ENCODE measurements at places on chromosomes 5 and 9.

GRCh38 chr9:8224381-8224801 is 424.8 kb upstream of the DMAC1 start:
- no peak for DNase-seq

DNA sequence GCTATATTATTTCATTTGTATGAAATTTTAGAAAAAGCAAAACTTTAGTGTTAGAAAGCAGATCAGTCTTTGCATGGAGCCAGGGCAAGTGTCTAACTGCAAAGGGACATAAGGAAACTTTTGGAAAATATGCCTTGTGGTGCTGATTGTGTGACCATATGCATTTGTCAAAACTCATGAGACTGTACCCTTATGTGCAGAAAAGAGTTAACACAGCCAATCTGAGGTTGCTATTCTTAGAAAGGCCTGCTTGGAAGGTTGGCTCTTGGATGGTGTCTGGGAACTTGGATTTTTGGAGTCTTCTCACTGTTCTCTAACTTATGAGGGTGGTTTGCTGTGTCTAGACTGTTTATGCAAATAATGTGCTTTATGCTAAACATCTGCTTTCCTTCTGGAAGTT is 76.6 kb downstream of the SNX18 start:
- no peak for DNase-seq

- no peak for DNase-seq
These were observed 66.2 kb downstream of the SMC5 start for GRCh38 chr9:70324963-70325362.

GRCh38 chr5:96470785-96471184 is 37.7 kb upstream of the PCSK1 start:
- DNase-seq = no peak

GRCh38 chr9:134625361-134626068 is 16.1 kb upstream of the COL5A1 start:
- no peak for DNase-seq

GRCh38 chr9:124551472-124552272 is 44.5 kb upstream of the NR5A1 start:
- peak; percentile 75 for DNase-seq

DNA sequence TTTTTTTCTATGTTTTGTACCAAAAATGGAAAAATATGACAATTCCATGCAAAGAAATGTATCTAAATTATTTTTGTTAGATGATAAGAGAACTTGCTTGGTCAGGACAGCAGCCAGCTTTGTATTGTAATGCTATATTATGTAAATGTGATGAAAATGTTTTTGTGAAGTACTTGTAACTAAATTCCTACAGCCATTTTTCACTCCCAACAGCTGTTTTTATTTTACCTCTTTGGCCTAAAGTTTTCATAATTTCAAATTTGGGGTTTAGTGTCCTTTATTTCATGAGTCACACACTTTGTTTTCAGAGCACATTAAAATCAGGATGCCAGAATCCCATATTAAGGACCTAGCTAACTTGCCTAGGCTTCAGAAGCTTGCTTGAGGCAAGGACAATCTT is 64.1 kb downstream of the WDR41 start:
- DNase-seq = no peak

GRCh38 chr9:136328011-136328621 is 777 bp downstream of the GPSM1 start:
- DNase-seq = no peak

DNA sequence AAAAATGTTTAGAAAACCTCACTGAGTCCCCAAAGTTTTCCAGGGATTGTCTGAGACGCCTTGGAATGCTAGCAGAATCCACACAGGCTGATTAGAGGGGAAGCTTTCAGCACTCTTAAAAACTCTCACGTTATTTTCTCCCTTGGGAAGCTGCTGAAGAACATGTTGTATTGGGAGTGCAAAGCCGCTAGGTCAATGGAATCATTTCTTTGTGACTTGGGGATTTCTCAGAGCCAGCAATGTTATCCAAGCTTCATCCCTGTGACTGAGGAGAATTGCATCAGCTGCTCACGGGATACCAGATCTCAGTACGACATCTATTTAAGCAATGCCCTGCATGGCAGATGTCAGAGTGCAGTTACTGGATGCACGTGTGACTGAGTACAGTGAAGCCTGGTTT is 426.4 kb upstream of the MPDZ start:
- no peak for DNase-seq

DNA sequence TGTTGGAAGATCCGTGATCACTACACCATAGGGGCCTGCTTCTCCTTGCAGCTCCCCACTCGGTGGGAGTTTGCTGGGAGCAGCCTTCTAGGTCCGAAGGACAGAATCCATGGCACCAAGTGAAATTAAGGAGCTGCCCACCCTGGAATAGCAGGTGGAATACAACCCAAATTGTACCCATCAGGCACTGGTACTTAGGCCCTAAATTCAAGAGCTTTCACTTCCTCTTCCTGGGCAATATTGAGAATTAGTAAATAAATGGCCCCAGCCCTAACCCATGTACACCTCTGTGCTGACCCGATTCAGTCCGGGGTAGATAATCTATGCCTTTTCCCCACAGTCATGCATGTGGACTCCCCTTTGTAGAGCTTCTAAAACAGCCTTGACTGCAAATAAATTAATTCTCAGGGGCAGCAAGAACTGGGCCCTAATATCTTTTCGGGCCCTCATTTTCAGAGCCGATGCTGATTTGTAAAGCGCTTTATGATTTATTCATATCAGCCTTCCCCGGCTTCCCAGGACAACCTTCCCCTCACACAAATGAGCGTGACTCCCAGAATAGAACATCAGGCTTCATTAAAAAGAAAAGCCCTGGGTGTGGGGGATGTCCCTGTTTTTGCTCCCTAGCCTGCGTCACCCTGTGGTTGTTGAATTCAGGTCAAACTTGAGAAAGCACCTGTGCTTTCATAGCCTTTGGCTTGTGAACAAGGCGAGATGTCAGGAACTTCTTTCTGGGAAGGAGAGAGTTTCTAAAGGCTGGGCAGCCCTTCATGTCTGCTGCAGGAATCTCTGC is 126.1 kb upstream of the TBC1D2 start:
- DNase-seq = no peak

DNA sequence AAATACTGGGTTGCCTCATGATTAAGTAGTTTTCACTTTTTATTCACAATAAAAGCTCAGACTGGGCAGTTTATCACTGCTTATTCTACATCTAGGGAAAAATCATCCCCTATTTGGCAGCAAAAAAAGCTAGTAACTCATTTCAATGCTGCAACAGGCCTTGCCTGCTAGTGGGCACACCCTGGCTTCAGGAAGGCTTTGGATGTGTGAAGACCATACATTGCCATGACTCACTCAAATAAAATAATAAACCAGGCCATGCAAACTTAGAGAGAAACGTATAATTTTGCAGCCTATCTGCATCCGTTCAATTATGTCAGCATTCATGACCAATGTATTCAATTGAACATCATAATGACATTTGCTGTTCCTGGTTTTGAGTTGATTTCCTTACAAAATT is 402.9 kb downstream of the PIK3R1 start:
- no peak for DNase-seq

GRCh38 chr5:154646745-154647113 is 108.4 kb upstream of the LARP1 start:
- no peak for DNase-seq

- no peak for DNase-seq
These were observed 173.4 kb downstream of the NR3C1 start for GRCh38 chr5:143229896-143230675.

DNA sequence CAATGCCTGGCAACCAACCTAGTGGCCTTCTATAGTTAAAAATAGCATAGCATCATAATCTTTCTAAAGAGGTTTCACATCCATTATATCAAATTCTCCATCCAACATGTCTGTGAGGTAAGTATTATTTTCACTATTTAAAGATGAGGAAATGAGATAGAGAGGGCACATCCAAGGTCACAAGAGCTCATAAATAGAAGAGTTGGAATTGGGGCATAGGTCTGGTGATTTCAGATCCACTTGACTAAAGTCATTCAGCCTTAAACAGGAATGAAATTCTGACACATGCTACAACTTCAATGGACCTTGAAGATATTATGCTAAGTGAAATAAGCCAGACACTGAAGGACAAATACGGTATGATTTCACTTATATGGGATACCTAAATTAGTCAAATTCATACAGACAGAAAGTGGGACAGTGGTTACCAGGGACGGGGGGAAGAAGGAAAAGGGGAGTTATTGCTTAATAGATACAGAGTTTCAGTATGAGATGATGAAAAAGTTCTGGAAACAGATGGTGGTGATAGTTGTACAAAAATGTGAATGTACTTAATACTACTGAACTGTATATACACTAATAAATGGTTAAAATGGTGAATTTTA is 259.6 kb upstream of the NR4A3 start:
- no peak for DNase-seq

GRCh38 chr5:79791843-79792242 is 102.2 kb downstream of the CMYA5 start:
- DNase-seq = no peak

DNA sequence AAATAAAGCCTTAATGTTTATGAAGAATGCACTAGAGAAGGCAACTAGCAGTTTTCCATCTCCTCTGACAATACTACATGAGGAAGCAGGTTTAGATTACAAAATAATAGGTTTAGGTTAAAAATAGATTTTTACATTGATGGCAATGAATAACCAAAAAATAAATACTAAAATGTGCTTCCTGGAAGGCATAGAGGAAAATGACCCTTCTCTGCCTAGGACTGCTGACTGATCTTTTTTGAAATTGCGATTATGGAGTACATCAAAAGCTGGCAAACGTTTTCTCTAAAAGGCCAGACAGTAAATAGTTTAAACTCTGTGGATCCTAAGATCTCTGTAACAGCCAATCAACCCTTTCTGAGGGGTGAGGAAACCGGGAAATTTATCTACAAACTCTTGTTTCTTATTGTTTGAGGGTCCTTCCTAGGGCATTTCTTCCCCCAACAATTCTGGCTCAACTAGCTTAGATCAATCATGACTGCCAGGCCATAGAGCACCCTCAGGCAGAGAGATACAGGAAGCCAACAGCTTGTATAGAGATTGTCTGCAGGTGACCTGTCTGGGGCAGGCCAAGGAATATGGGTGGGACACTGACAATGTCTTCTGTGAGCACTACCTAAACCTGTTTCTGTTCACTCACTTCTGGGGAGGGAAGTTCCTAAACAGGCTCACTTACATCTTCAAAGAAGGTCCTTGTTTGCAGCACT is 67.3 kb downstream of the MROH2B start:
- DNase-seq = no peak

DNA sequence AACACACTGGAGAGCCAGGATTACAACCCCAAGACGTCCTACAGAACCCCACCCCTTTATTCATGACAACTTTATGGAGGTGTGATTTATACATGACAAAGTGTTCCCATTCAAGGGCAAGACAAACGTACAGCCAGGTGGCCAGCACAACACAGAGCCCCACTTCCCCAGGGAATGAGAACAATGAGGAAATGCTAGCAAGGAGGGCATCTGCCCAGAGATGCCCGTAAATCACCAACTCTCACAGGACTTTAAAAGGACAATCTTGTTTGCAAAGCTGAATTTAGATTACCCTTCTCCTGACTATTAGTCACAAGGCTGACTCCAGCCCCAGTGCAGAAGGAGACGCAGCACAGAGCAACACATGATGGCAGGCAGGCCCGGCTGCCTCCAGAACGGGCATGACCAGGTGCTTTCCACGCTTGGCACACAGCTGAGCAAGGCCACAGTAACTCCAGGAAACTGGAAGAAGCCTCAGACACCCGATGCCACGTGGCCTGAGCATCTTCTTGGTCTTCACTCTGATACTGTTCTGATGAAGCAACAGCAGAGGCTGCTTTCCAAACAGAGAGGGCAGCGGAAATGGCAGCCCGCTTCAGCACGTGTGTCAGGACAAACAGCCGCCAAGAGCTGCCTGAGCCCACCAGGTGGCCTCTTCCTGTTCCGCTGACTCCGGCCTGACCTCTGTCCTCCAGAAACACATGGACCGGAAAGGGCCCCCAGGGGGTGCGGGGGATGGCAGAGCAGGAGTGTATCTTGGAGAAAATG is 51.4 kb downstream of the ROR2 start:
- peak; percentile 45 for DNase-seq

GRCh38 chr5:5005353-5005752 is 134.8 kb upstream of the ADAMTS16 start:
- no peak for DNase-seq

GRCh38 chr5:137279521-137280231 is 219.4 kb downstream of the SPOCK1 start:
- DNase-seq = no peak

- no peak for DNase-seq
These were observed 862.2 kb upstream of the C9orf72 start for GRCh38 chr9:28435456-28435855.

DNA sequence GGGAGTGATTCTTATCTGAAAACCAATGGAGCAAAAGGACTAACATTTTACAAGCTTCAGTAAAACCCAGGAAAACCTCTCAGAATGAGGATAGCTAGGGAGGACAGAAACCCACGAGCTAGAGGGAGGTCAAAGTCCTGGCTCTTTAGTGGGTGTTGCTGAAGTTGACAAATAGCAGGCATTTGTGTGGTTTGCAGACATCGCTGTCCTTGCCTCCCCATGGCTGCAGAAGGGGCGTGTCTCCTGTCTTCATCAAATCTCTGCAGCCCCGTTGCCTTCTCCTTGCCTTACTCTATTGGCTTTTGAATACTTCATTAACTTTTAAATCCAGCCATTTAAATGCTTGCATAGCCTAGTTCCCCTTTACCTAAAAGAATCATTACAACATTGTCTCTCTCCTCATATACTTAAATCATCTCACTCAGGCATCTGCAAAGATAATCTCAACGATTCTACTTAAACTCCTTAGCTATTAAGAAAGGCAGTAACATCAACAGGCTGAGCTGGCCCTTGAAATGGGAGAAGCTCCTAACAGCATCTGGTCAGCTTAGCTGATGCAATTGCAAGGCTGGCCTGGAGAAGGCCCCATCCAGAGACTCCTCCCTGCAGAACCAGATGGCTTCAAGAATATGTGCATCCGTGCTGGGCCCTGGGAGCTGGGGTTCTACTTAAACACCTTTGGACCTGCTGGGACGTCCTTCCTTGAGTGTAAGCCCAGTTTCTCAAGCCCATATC is 152.8 kb upstream of the TAS2R1 start:
- no peak for DNase-seq

- DNase-seq = peak; percentile 31
These were observed 621 bp downstream of the PCDHA13 start for GRCh38 chr5:140882591-140882899.

DNA sequence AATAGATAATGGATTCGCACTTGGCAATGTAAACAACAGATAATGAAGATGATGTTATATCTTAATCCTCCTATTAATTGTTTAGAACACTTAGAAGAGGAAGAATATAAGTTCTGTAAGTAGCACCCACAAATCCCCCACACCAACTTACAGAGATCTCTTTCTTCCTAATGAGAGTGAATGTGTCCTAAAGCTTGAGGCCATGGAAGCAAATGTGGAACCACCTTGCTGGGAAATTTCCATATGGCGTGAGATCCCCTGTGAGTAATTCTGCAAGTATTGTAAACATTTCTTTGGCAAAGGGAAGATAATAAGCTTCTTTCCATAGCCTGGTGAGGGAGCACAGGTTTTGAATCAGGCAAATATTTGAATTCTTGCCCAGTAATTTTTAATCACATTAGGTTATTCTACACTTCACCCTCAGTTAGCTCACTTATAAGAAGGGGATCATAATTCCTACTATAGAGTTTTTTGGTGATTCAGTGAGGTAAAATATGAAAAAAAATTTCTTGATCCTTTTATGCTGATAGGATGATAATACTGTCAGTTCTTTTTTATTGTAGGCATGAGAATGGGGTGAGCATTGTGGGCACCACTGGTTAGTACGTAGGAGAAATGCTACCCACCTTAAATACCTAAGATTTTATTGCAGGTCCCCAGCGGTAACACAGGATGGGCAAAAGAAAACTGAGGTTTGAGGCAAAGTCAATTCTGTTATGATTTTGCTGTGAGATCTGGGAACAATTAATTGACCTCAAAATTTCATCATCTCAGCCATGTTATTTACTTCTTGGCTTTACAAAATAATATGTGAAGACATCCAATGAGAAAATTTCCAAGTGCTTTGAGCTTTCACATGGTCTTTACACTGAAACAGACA is 574.8 kb downstream of the PSAT1 start:
- DNase-seq = peak; percentile 46

All from HTR-8/SVneo (cell line).